ENCODE measurements at places on chromosomes 1 and 21.
A peak's percentile ranks its signal among the peaks of the same experiment; 100 is the strongest.

- DNase-seq: peak; percentile 60
Measured at GRCh38 chr21:39313042-39313570, 326 bp downstream of the BRWD1 start.

DNA sequence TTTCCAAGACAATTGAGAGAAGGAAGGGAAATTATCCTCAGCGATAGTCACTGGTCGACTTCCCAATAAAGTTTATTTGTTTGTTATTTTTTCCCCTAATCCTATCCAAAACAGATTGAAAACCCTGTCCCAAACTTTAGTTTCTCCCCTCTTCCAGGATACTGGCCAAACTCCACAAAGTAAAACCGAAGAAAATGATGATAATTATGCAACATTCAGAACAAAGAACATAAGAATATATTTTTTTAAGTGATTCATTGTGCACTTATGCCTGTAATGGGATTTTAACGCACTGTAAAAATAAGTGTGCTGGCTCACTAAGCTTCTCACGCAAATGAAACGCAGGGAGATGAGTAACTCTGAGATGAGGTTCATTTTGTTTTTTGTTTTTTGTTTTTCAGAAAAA, 6.0 kb downstream of the GLIS1 start:
- no peak for DNase-seq

DNA sequence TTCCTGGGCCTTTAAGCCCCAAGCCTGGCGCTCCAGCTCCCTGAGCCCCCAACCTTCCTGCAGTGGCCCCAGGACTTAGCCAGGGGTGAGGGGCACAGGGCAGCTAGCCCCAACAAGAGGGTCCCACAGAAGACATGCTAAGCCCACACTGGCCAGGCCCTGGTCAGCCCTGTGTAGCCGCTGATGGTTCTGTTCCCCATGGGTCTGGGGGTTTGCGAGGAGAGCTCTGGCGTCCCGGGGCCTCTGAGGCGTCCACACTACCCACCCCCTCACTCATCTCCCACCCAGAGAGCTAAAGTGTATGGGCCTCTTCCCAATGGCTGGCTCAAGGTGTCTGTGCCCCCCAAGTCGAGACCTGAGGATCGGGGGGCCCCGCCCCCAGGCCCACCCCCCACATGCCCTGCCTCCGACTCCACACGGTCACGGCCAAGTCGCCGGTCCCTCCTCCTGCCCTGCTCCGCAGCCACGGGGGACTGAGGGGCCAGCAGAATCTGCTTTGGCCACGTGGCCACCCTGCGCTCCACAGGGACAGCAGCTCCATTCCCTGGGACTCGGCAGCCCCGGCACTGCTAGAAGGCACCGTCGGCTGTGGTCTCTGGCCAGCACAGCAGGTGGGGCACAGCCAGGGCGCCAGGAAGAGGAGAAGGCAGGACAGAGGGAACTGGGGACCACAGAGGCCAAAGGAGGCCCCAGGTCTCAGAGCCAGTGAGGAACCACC, 7.8 kb downstream of the TNFRSF18 start:
- DNase-seq: no peak

DNA sequence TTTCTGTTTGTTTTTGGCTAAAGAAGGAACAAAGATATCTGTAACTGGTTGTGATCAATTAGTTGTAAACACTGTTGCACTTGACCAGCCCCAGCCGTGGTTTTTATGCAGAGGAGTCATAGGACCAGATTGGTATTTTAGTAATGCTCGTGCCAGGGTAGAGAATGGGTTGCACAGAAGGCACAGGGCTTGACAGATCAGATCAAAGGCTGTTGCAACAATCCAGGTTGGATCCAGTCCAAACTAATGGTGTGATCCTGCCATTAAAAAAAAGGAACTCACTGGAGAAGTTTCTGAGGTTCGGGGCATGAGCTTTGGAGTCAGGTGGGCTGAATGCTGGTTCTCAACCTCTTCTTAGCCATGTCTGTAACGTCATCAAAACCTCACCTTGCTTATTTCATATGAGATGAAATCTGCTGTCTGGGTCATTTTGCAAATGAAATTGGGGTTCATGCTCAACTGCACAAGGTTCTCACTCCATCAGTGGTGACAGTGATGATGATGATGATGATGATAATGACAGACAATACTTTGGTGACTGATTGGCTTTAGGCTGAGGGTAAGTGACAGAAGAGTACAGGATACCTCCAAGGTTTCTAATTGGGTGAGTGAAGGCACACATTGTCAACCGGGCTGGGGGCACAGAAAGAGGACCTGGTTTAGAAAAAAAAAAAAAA, 43.1 kb downstream of the ZNF281 start:
- no peak for DNase-seq

GRCh38 chr21:46345861-46346260, 21.9 kb downstream of the PCNT start:
- no peak for DNase-seq

DNA sequence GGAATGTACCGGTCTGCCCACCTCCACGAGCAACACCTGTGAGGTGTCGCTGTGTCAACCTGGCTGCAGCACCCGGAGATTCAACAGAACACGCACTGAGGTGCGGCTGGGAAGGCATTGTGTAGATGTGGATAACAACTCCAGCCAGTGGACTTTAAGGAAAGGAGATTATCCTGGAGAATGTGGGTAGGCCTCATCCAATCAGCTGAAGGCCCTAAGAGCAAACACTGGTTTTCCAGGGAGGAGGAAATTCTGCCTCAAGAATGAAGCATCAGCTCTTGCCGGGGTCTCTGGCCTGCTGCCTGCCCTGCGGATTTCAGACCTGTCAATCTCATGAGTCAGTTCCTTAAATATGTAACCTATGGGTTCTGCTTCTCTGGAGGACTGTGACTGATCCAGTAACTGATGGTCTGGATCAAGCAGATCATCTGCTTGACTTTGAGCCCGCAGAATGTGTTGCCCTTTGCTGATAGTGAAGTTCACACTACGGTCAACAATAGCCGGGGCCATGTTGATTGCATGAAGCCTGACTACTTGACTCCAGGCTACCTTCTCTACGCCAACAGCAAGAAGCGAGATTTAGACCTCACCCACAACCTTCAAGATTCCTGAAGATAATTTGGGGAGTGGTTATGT, 15.9 kb upstream of the PRDM15 start:
- no peak for DNase-seq

DNA sequence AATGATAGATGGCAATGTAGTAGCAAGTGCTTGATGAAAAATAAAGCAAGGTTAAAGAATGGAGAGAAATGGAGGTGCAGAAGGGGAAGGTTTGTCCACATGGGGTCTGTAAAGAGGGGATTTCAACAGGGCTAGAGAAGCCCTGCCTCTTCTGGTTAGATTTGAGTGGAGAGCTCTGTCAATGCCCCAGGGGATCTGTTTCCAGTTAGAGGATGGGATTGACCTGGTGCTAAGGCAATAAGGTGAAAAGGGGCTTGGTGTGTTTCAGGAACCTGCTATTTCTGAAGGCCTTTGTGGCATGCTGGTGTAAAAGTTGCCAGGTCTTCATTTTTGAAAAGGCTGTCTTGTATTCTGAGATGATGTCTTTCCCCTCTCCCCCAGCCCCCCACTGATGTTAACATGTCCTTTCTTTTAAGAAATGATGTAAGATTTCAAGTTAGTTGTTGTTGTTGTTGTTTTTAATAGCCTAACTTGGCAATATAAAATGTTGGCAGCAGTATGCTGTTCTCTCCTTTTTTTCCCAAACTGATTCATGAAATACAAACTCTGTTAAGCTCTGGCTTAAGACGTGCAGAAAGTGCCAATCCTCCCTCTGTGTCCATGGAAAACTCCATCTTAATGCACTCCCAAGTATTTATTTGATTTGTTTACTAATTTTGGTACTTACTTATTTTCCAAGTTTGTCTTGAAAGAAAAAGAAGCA, 370.3 kb upstream of the ADGRL2 start:
- DNase-seq: no peak

DNA sequence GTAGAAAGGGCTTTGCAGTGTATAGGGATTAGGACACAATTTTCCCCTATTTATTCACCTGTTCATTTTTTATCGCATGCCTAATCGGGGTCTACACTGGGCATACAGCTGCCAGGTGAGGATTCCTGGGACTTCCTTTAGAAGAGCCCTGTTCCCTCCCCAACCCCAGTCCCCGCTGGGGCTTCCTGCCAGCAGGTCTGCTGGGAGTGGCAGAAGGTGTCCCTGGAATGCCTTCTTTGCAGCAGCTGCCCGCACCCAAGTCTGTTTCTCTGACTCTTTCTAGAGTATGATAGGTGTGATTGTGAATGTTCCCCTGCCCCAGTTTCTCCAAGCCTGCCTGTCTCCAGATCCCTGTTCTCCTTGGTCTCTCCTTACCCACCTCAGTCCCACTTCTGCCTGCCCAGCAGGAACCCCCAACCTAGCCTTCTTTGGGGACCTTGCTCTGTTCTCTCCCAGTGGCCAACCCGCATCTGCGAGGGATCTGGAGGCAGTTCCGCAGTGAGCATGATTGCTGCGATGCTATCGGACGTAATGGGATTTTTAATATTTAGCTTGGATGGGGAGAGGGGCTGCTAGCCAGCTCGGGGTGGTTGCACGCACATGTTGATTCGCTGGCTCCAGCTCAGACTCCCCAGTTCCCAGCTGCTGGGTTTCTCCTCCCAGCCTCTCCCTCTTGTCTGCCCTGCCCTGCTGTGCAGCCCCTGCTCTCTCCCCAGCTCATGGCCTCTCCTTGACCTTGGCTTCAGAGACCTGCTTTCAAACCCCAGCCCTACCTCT, 79.8 kb downstream of the EPHB2 start:
- no peak for DNase-seq

- no peak for DNase-seq
Measured at GRCh38 chr1:21853131-21853427, 41.0 kb downstream of the LDLRAD2 start.

DNA sequence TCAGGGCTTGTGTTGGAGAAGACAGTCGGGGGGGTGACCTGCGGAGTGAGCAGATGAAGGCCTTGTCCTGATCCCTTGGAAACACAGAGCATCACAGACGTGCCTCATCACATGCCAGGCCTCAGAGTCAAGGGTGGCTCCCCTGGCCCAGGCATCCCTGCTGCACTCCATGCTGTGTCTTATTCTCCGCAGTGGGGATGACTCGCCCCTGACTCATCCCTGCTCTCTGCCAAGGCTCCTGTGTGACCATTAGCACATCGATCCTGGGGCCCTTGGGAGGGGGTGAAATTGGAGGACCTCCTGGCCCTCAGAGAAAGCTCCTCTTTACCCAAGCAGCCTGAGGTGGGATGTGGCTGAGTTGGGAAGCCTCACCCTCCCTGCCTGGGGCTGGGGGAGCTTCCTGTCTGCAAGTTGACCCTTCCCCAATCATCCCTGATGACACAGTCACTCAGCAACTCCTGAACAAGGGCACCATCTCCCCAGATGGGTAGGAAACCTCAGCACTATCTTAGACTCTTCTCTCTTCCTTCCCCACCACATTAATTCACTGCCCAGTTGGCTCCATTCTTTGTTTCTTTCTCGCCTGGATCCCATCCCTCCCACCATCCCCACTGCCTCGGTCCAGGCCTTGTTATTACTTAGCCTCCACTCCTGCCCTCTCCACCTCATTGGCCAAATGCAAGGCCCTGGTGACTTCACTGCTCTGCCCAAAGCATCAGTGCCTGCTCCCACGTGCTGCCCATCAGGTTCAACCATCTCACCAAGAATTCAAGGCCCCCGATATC, 74.6 kb downstream of the CAMK2N1 start:
- no peak for DNase-seq

GRCh38 chr1:80047791-80048190, 1041.3 kb upstream of the ADGRL4 start:
- no peak for DNase-seq

- DNase-seq: no peak
Measured at GRCh38 chr1:109078317-109078716, 2.5 kb upstream of the TAF13 start.

- DNase-seq: no peak
Measured at GRCh38 chr21:45064091-45064490, 10.3 kb upstream of the ADARB1 start.

GRCh38 chr1:236000781-236001180, 64.1 kb downstream of the NID1 start:
- no peak for DNase-seq

DNA sequence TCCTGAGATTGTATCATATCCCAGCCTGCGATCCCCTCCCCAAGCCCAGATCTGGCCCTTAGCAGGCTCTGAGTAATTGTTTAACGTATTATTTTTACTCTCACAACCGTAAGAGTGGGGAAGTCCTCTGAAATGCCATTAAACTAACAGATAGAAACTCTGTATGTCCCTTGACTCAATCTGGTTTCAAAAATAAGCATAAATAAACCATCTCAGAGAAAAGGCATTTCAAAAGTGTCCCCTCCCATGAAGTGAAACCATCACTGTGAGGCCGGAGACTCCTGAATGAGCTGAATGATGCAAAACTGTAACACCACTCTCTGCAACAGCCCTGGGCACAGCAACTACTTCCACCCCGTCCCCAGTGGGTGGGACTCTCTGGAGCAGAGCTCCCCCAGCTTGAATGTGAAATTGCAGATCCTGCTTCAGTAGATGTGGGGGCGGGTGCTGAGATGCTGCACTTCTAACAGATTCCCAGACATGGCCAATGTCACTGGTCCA, 104.1 kb downstream of the SYF2 start:
- no peak for DNase-seq

DNA sequence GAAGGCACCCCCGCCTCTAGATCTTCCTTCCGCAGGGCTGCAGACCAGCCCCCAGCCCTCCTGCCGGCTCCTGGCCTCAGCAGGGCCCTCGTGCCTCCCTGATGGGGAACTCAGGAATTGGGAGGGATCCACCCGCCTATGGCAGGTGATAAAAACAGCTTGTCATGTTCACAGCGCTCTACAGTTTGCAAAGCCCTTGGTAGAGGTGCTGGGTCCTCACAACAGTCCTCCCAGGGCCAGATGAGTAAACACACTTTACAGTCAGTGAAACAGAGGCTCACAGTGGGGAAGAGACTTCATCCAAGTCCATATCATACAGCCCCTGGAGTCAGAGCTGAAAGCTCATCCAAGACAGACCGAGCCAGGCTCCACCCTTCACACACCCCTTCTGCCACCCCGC, 97.0 kb upstream of the IFFO2 start:
- no peak for DNase-seq

DNA sequence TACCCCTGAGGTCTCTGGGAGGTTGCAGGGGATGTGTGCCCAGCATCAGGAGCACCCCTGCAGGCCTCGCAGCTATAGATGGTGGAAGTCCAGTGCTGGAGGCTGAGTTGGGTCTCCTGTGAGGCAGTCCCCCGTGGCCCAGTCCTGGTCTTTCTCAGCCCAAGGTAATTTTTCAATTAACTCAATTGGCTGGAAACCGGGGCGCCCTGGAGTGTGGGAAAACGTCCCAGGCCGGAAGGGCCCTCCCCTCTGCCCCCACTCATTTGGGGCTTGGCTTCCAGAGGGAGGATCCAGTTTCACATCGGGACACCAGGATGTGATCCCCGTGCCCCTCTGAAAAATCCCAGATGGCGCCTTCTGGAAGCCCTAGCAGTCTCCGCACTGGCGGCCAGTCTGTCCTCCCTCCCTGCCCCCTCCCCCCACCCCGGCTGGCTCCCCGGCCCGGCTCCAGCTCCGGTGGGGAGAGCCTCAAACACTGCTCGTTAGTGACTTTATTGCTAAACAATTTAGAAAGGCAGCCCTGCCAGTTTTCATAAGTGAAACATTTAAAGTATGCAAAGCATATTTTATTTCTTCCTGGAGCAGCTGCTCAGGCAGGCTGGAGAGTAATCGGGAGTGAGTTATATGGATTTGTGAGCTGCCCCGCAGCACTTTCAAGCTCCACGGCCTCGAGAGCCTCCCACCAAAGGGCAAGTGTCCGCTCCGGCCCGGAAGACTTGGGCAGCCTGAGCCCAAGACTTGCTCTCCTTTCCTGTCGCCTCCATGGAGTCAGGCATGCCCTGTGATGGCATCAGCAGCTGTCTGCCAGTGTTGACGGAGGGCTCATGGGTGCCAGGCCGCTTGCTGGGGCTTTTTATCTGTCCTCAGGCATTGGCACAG, 208.2 kb upstream of the TMEM51 start:
- DNase-seq: no peak
